Stimulated activated CD8-positive, alpha-beta memory T cell treated with anti-CD3 and anti-CD28 coated beads, Interleukin-12 subunit alpha, Interleukin-12 subunit beta, amount 100 ng/mL, for 1 hour (primary cell): ENCODE measurements at places on chromosomes 2 and 18.

DNA sequence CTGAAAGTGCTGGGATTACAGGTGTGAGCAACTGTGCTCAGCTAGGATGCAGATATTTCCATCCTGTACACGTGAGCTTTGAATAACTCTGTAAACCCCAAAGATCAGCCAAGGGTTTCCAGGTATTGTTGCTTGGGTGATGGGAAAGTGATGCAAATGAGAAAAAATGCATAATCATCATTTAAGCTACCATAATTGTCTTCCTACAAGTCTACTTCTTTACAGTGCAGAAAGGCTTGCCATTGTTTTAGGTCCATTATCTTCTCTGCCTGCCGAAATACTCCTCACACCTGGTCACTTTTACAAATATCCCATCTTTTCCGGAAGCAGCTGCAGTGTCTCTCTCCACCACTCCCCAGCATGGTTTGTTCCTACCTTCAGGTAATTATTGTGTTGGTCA, 259.8 kb upstream of the CCDC68 start:
- DNase-seq = no peak

- no peak for DNase-seq
These were observed 132.6 kb downstream of the COL4A4 start for GRCh38 chr2:227031379-227031778.

- DNase-seq = no peak
These were observed 43.4 kb upstream of the ROCK2 start for GRCh38 chr2:11387843-11388242.

- no peak for DNase-seq
These were observed 480.3 kb downstream of the BCL11A start for GRCh38 chr2:60073201-60073600.

GRCh38 chr2:151052850-151053660, 208.6 kb downstream of the RBM43 start:
- no peak for DNase-seq

DNA sequence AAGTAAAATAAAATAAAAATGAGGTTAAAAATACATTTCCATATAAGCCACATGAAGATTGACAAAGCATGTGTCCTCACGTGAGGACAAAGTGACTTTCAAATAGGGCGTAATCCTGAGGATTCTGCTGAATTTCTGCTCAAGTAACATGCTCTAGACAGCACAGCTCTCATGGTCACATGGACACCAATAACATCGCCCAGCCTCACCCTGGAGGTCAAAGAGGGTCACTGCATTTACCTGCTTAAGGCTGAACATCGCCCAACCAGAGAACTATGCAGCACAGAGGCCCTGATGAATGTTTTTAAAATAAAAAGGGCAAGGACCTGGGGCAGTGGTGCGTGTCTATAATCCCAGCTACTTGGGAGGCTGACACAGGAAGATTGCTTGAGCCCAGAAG, 30.2 kb downstream of the TGFBRAP1 start:
- DNase-seq = no peak

DNA sequence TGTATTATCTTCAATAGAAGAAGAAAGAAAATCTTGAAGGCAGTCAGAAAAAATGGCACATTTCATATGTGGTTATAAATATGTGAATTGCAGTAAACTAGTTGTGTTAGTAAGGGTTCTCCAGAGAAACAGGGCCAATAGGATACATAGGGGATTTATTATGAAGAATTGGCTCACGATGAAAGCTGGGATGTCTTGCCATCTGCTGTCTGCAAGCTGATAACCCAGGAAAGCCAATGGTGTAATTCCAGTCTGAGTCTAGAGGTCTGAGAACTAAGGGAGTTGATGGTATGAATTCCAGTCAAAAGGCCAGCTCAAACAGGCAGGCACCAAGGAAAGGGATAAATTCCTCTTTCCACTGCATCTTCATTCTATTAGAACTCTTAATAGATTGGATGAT, 362.4 kb downstream of the KCNJ3 start:
- no peak for DNase-seq

- no peak for DNase-seq
These were observed 144.1 kb upstream of the SETBP1 start for GRCh38 chr18:44536619-44537018.

DNA sequence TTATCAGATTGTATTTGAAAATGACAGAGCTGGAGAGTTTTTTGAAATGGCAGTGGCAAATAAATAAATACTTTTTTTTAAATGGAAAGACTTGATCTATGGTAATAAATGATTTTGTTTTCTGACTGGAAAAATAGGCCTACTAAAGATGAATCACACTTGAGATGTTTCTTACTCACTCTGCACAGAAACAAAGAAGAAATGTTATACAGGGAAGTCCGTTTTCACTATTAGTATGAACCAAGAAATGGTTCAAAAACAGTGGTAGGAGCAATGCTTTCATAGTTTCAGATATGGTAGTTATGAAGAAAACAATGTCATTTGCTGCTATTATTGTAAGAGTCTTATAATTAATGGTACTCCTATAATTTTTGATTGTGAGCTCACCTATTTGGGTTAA, 30.9 kb downstream of the CD28 start:
- DNase-seq = no peak

- no peak for DNase-seq
These were observed 2.2 kb upstream of the PDIA6 start for GRCh38 chr2:10814571-10815331.

GRCh38 chr2:112204411-112204810, 50.4 kb downstream of the ZC3H8 start:
- DNase-seq = no peak

DNA sequence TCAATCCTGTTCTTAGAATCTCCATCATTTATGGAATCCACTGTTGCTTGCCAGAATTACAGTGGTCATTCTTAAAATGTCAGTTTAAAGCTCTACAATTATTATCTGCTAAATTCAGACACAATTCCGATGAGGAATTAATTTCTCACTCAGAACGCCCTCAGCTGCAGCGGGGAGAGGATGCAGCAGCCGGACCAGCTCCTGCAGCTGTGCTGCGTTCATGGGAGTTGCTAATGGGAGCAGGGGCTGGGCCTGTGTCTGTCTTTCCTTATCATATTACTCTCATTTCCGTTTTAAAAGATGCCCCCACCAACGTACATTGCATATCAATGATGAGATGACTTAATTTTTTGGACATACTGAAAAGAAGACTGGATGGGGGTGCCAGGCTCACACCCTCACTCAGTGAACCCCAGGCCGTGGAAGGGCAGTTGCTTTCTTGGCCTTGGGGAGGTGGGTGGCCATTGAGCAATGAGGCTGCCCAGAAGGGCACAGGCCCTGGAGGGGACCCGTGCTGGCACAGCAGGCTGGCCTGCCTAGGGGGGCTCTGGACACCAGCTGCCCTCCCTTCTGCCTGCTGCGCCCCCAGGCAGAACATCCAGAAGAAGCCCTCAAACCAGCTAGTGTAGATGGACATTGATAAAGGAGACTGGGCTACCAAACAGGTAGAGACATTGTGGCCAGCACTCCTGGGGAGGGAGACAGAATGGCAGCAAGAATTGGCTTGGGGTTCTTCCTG, 503.6 kb upstream of the MYT1L start:
- DNase-seq = no peak

DNA sequence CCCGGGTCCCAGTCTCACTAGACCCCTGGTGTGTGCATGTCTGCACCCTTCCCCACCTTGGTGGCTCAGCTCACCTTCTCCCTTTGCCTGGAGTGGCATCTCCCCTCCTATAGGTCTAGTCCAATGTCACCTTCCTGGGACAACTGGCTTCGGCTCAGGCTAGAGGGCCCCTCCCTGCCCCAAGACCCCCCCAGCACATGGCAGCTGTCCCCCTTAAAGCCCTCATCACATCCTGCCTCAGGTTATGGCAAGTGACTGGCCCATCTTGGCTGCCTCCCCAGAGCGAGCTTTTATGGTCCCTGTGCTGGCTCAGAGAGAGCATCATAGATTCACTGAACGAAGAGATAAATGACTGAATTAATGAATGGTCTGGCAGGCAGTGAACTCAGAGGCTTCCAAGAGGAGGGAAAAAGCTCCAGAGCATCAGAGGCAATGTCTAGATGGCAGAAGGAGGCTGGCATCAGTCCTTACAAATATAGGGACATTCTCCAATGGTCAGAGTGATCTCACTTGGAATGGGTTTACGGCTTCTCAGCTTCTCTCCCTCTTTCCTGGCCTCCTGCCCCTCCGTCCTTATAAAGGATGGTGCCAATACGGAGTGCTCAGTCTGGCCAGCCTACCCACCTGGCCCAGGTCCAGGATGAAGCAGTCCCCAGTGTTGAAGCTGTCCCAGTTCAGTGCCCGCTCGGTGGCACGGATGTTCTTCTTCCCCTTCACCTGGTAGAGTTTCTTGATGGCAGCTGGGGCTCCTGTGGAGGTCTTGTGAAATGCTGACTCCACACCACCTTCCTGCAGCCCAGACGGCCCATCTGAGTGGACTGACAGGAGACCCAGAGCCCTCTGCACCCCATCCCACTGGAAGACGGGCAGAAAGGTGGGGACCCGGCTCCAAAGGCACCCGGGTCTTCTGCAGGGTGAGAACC, 9.4 kb downstream of the CAPG start:
- no peak for DNase-seq

- DNase-seq = no peak
These were observed 614.2 kb upstream of the REG3G start for GRCh38 chr2:78411303-78411702.

DNA sequence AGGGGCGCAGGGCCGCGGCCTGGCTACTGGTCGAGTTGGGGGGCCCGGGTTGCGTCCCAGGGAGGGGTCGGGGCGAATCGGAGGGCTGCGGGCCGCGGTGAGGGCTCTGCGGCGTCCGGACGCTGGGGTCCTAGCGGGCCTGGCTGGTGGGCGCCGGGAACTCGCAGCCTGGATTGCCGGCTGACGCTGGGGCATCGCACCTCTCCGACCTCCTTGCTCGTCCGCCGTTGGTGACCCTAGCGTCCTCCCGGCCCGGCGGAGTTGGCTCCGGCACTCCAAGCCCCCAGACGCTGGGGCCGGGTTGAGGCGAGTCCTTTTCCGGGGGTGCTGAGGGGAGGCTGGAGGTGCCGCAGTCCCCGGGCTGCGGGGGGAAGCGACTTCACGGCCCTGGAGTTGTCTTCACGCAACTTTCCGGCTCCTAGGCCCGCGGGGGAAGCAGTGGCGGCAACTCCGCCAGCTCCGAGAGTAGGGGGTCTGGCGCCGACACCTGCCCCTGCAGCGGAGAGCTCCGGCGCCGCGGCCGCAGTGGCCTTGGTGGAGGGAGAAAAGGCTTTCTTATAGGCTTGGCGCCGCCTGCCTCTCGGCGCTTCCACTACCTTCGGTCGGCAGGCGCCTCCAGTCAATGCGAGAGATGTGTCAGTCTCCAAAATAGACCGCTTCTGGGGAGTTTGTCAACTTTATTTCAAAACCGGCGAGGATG, 70.3 kb downstream of the HAUS1 start:
- DNase-seq = no peak

DNA sequence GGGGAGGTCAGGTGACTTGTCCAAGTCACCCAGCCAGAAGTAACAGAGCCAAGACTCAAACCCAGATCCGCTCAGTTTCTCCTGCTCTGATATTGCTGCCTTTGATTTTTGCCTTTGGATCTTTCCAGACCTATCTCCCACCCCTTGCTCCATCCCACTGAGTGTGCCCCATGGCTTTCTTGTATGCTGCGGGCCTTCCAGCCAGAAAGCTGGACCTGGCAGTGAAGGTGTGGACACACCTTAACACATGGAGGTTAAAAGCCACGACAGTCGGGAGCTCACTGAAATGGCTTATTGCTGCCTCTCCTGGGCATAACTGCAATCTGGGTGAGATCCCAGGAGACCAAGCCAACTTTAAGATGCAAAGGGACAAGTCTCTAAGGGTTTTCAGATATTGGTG, 86.7 kb downstream of the LONRF2 start:
- DNase-seq = no peak

GRCh38 chr2:167017021-167017420, 128.7 kb downstream of the XIRP2 start:
- no peak for DNase-seq

- no peak for DNase-seq
These were observed 50.5 kb downstream of the CCDC141 start for GRCh38 chr2:178999476-178999875.

- no peak for DNase-seq
These were observed 330.2 kb upstream of the FANCL start for GRCh38 chr2:58571181-58571852.

DNA sequence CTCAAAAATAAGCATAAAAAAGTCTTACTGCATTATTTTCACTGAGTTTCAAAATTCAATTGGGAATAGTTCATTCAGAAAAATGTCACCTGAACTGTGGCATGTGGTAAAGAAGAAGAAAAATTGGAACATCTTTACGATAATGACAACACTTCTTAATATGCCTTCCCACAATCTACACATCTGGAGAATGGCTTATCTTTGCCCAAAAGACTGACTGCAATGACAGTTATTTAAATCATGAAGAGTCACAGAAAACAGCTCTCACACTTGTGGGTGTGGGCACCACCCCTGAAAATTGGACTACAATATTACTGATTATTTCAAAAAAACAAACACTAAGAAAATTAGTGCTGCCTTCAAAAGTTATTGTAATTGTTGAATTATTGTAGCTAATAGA, 152.3 kb downstream of the USP34 start:
- no peak for DNase-seq

GRCh38 chr2:149579972-149580882, 7.3 kb downstream of the MMADHC start:
- no peak for DNase-seq

- peak; percentile 47 for DNase-seq
These were observed 46.2 kb upstream of the MGAT5 start for GRCh38 chr2:134207589-134208209.

DNA sequence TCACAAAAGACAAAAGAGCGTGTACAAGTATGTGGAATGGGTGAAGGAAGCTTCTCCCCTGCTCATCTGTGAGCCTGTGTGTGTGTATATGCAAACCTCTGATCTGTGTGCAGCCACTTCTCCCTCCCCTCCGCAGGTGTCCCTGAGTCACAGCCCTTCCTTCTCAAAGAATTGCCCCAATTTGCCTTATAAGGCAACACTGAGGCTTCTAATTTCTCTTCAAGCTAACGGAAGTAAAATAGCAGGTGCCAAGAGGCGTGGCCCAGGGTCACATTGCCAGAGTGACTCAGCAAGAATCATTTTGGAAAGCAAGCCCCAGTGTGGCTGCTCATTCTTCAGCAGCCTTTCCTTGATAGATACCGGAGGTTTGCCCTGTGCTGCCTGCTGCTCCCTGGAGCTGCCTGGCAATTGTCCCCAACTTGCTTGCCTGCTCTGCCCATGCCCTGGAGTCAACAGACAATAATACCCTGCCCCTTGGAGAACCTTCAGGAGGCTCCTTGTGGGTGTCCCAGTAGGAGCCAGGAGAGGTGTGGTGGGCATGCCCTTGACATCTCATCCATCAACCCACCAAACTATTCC, 37.3 kb upstream of the BMP10 start:
- peak; percentile 76 for DNase-seq
